NCI-H187 treated with DMSO at 0.1 percent for 48 hours (cell line): ENCODE measurements at places on chromosomes 4 and X.

- no peak for DNase-seq
These were observed 207.7 kb downstream of the STIM2 start for GRCh38 chr4:27068151-27068867.

GRCh38 chr4:178871476-178871875, 1429.2 kb upstream of the AGA start:
- no peak for DNase-seq

GRCh38 chrX:1170243-1170642, 42.2 kb downstream of the CRLF2 start:
- no peak for DNase-seq

DNA sequence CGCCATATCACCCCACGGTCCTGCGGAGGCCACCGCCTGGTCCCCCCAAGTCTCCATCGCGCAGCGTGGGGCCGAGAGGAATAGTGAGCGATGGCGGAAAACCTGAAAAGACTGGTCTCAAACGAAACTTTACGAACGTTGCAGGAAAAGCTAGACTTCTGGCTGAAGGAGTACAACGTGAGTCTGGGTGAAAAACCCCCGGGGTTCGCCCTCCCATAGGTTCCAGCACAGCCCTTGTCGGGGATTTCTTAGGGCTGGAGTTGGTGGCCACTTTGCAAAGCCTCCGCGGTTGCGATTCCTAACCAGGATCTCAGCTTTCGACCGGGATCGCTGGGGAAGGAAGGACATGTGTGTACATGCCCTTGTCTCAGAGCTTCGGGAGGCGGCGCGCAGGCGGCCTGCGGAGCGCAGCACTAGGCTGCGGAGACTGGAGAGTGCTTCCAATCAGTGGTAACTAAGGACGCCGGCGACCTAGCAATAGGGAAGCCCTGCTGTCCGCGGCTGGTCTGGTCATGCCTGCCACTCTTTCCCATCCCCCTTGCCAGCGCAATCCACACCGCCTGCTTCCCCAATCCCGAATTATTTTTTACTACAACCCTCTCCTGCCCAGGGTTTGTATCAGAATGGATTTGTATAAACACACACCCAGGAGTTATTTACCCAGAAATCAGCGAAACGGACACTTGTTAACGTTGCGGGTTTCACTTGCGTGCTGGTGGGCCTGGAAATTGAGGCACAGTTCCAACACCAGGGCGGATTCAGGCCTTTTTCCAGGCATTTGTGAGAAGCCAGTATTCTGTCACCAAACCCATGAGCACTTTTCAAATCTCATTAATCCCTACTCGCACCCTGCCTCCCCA, 741 bp downstream of the SPATA18 start:
- no peak for DNase-seq

- DNase-seq: no peak
These were observed 46.0 kb downstream of the FNIP2 start for GRCh38 chr4:158814636-158815330.

DNA sequence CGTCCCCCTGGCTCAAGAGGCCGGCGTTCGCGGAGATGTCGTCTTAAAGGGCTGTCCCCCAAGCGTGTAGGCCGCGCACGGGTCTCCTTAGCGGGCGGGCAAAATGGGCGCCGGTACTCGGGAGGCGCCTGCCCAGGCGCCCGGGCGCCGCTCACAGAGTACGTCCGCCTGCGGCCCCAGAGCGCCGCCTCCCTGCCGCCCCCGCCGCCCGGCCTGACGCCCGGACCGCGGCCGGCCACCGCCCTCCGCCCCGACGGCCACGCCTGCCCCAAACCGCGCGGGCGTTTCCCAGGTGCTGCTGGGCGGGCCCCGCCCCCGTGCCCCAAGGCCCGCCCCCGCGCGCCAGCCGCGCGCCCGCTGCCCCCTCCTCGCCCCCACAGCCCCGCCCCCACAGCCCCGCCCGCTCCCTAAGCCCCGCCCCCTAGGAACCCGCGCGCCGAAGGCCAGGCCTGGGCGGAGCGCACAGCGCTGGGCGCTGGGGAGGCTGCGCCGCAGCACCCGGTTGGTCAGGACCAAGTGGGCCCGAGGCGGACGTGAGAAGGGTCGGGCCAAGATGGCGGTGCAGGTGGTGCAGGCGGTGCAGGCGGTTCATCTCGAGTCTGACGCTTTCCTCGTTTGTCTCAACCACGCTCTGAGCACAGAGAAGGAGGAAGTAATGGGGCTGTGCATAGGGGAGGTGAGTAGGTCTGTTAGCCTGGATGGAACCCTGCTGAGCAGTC, at the start of the genes BRCC3, CMC4 and MTCP1:
BRCC3 (plus strand) TSS at position 534 of the 719 bp plus-strand sequence; CDS start at position 554, 20 bp downstream.
CMC4 (minus strand) TSS at position 162 of the 719 bp plus-strand sequence. CDS start 7,113 bp downstream, outside the sequence.
MTCP1 (minus strand) TSS at position 162 of the 719 bp plus-strand sequence. CDS start 5,126 bp downstream, outside the sequence.
- peak; percentile 66 for DNase-seq

- no peak for DNase-seq
These were observed 6.0 kb upstream of the TIMP1 start for GRCh38 chrX:47576021-47576898.

GRCh38 chr4:161762796-161763195, 401.0 kb downstream of the FSTL5 start:
- no peak for DNase-seq

- DNase-seq: no peak
These were observed 11.5 kb downstream of the XIAP start for GRCh38 chrX:123871309-123871708.

GRCh38 chr4:38119668-38120385, 159.6 kb downstream of the PTTG2 start:
- peak; percentile 44 for DNase-seq

GRCh38 chr4:113116414-113117357, 67.2 kb downstream of the ANK2 start:
- DNase-seq: peak; percentile 58

GRCh38 chrX:9606971-9607370, 142.1 kb downstream of the TBL1X start:
- DNase-seq: no peak
